ENCODE measurements at places on chromosomes 3 and 15. TPM values are rescaled to one million over a fixed set of nuclear protein-coding genes. Genes with fewer than 3 reads are reported as not detected.

Gene LMAN1L
- polyA plus RNA-seq, result not detected

Gene MOBP
- not detected for polyA plus RNA-seq

Gene PRR20G
- not detected for polyA plus RNA-seq

Gene TMEM212
- polyA plus RNA-seq, result not detected

Gene PDZRN3
- polyA plus RNA-seq, result 10.3 TPM

Gene TTLL13
- polyA plus RNA-seq, result 0.10 TPM

Gene APPL1
- polyA plus RNA-seq, result 9.6 TPM

Gene GLT8D1
- polyA plus RNA-seq, result 114 TPM

Gene DNAJB8
- polyA plus RNA-seq, result not detected

Gene SLC38A3
- 0.36 TPM for polyA plus RNA-seq

Gene GRIP2
- polyA plus RNA-seq, result 0.05 TPM

Gene CPEB1
- 8.9 TPM for polyA plus RNA-seq

Gene TEX55
- polyA plus RNA-seq, result not detected

Gene SLC24A5
- polyA plus RNA-seq, result not detected

Gene ISY1
- 31.5 TPM for polyA plus RNA-seq

Gene APBA2
- polyA plus RNA-seq, result 21.7 TPM

Gene BOC
- 13.6 TPM for polyA plus RNA-seq
